ENCODE measurements at places on chromosomes 1 and 21.

- no peak for DNase-seq
These were observed 143.4 kb downstream of the ZZZ3 start for GRCh38 chr1:77538956-77539518.

DNA sequence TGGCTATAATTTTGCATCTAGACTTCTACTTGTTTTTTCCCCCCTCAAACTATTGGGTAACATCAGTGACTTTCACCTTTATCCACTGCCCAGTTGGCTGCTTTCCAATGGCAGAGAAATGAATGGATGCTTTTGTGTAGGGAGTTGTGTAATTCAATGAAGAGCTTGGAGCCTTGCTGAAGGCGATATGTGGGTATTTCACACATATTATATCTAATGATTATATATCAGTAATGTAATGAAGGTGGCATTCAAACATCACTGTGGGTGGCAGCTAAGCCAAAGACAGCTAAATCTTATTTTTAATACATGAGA is 81.2 kb downstream of the TGFB2 start:
- no peak for DNase-seq

DNA sequence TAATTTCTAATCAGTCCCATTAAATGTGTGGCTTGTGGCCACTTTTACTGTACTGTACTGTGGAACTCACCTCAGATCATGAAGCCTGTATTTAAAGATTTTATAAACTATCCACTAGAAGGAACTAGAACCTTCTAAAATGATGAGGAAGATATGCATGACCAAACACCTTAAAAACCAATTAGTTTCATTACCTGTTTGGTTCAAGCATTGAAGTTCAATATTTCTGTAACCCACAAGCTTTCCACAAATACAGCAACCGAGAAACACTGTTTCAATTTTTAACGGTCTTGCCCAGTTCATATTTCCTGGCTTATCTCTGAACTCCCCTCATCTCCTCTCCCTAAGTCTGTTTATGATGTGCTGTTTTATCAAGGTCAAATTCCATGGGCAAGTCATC is 264.3 kb upstream of the PLD5 start:
- DNase-seq: no peak

DNA sequence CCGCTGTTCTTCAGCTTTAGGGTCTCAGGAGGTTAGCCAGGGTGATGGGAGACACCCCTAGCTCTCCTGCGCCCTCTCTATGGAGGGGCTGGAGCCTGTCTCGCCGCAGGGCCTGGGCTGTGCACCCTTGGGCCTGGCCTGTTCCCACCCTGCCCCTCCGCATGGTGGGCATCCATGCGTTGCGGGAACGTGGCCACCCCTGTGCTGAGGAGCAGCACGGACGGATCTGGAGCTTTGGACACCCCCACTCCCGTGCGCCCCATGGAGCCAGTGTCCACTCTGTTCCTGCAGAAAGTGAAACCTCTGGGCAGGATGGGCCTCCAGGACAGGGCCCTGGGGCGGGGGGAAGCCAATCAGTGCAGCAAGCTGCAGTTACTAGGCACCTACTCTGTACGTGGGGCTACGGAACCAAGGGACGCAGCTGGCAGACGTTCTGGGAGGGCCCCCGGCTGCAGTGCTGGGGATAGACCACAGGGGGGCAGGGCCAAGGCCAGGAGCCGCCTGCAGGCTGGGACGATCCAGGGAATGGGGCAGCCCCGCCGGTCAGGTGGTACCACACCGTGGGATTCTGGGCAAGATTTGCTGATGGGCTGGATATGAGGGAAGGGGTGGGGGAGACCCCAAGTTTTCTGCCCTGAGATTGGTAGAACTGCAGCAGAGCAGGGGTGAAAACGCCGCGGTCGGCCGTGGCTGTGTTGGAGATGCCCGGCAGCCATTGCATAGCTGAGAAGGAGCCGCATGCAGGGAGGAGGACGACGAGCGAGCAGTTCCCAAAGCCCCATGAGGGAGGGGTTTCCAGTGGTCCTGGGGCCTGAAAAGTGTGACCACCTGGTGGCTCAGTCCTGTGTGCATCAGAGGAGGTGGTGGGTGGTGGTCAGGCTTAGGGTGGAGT is 43.3 kb downstream of the TP73 start:
- DNase-seq: no peak

GRCh38 chr1:50666849-50667248 is 243.6 kb upstream of the DMRTA2 start:
- no peak for DNase-seq

DNA sequence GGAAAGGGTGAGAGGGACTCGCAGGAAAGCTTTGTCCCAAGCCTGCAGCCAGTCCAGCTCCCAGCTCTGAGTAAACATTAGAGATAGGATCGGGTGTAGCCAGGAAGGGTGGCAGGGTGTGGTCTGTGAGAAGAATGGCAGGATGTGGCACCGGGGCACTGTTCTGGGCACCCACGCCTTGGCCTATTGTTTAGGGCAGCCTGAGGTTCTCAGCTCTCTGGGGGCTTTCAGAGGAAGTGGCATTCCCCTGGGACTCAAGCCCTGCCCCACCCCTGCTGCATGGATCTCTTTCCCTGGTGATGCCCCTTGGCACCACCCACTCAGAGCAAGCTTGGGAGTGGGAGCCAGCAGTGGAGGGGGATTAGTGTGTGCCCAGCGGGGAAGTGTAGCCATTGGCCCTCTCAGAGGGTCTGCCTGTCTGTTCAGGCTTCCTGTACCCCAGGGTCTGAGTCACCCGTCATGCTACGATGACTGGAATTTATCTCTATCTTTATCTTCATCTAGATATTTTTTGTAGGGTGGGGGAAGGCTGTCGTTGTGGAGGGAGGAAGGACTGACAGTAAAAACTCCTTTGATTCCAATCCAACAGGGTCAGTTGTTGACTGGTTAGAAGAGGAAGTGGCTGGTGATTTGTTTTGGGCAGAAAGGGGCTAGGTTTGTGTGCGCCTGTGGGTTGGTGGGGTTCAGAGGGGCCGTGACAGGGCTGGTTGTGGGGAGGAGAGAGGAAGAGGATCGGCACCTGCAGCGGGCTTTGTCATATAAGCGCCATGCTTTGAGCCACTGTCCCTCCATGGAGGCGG is 31.6 kb downstream of the SOX13 start:
- DNase-seq: no peak

- no peak for DNase-seq
These were observed 3.2 kb downstream of the ATP1B1 start for GRCh38 chr1:169109561-169110134.

DNA sequence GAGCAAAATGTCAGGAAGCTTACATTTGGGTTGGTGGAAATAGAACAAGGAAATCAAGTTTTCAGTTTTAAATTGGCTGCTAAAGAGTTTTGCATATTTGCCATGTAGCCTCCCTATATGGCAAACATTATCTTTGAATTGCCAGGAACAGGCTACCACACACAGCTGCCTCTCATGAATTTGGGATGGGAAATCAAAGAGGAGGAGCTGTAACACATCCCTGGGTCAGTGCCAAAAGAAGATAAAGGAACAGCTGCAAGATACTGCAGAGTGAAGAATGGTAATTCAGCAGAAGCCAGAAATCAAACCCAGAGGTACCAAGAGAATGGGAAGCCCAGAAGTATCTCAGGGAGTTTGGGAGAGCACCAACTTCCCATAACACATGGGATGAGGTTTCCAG is 18.6 kb upstream of the RASAL2 start:
- DNase-seq: no peak

DNA sequence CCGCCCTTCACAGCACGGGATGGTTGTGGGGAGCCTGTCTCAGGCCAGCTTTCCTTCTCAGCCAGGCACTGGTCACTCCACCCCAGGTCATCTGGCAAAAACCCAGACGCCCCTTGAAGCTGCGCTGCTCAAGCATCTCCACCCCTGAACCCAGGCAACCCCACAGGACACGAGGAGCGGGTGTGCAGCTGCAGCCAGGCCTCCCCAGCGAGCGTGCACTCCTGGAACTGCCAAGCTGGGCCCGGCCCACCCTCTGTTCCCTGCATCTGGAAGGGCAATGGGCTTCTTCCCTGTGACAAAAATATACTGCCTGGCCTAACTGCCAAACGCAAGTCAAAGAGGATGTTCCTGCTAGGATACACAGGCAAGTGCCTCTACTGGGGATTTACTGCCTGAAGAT is 39.7 kb downstream of the SLC66A1 start:
- no peak for DNase-seq

DNA sequence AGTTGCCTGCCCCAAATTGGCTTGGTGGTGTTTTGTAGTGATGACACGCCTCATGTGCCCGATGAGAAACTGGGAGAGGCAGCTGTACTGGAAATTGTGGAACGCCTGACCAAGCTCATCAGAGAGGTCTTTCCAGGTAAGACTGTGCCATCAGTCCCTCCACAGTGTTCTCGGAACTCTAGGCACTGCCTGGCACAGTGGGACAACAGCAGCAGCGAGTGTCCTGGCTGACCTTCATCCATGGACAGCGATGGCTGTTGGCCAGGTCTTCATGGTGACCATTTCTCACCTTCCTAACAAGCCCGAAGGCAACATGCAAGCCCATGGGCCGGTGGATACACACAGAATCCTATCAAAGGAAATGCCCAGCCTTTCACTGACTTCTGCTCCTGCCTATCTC is 10.7 kb upstream of the XKR8 start:
- DNase-seq: no peak

GRCh38 chr1:184513966-184514365 is 127.1 kb downstream of the C1orf21 start:
- no peak for DNase-seq

GRCh38 chr1:2596530-2597333 is 10.2 kb downstream of the PRXL2B start:
- no peak for DNase-seq

GRCh38 chr1:51927029-51927428 is 48.5 kb upstream of the NRDC start:
- DNase-seq: no peak

DNA sequence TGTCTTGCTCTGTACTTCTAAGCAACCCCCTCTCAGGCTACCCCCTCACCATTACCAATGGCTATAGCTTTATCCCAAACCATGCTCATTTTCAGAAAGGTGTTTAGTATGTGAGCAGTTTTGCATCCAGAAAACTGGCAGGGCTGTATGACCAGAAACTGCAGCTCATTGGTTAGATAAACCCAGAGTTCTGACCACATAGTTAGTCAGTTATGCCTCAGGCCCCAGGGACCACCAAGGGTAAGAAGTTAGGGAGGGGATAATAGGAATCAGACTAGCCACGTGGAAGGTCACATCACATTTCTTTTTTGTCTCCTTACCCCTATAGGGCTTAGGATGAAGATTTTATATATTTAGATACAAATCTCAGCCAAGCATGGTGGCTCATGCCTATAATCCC is 1.2 kb downstream of the ITGA10 start:
- no peak for DNase-seq

GRCh38 chr1:54615531-54616279 is 7.6 kb downstream of the FAM151A start:
- no peak for DNase-seq

- DNase-seq: no peak
These were observed 7.3 kb upstream of the TTC4 start for GRCh38 chr1:54708385-54708784.

DNA sequence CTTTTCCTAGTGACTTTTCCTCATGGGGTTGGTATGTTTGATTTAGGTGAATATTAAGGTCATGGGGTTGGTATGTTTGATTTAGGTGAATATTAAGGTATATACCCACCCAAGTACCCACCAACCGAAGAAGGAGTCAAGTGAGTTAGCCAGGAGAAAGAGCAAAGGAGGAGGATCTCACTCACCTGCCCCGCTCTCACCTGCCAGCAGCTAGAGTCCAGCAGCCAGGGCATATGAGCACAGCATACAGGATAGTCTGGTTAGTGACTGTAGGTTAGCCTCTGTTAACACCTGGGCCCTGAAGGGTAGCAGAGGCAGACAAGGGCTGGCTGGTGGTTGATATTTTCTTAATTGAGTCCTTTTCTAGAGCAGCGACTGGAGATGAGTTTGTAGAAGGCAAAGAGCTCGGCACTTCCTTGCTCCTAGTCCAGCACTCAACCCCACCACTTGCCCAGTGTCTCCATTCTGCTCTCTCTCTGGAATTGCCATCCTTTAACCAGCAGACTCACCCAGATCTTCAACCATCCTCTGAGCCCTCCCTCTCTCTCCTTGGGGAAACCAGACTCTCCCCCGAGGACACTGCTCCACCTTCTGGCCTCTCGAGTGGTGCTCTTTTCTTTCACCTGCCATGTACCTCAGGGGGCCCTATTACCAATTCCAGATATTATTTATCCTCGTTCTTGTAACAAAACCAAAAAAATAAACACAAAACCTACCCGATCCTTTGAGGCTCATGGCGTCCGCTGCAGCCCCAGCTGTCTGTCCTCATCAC is 16.3 kb upstream of the DESI2 start:
- DNase-seq: no peak

- no peak for DNase-seq
These were observed 19.2 kb upstream of the IFI44L start for GRCh38 chr1:78601068-78601467.

- peak; percentile 36 for DNase-seq
These were observed 941 bp downstream of the ARNT start for GRCh38 chr1:150875197-150876118.

DNA sequence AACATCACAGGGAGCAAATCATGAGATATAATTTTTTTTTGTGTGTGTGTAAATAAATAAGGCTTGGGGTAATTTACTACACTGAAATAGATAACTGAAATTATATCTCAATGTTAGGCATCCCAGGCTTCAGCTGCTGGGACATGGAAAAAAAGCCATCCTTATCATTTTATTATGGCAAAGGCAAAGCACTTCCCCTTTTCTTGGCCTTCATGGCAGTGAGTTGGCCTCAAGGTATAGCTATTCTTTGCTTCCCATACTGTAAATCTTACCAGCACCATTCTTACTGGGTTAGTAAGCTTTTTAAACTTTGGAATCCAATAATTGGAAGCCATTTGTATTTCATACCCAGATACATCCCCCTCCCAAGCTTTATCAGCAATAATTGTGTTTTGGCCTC is 29.0 kb downstream of the RBM11 start:
- DNase-seq: no peak

GRCh38 chr1:152486400-152487006 is 24.1 kb upstream of the LCE5A start:
- DNase-seq: no peak

DNA sequence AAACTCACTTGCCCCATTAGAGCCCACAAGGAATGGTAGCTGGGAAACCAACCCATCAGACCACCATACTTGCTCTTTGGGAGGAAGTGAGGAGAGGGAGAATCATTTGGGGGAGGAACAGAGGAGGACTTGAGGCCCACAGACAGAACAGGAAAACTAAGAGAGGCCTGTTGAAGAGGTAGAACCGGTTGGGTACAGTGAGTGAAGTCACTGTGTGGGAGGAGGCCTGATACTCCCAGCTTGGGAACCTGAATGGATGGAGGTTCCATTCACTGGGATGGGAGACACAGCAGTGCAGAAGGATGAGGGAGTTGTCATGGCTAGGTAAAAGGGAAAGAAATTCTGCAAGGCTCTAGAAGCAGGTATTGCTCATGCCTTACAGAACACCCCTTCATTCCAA is 63.4 kb upstream of the PSEN2 start:
- no peak for DNase-seq

GRCh38 chr1:63773815-63774616 is at the start of gene ROR1:
Gene ROR1, plus strand, starts transcription at chr1:63774017.
- peak; percentile 92 for DNase-seq

DNA sequence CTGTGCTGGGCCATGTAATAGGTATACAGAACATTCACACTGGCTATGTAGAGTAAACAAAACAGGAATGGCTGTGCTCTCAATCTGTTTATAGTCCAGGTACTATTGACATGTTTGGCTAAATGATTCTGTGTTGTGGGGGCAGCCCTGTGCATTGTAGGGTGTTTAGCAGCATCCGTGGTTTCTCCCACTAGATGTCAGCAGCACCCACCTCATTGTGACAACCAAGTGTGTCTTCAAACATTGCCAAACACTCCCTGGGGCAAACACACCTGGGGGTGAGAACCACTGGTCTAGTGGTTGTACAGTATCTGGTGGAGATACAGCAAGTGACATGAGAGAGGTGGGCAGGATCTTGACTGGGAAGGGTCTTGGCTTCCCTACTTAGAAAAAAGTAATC is 80.4 kb upstream of the SPATA6 start:
- DNase-seq: no peak

All from left hindlimb (tissue), 1 donor.